ENCODE measurements at places on chromosomes 5 and 9. TPM values are rescaled to one million over a fixed set of nuclear protein-coding genes. Genes with fewer than 3 reads are reported as not detected.
A peak's percentile ranks its signal among the peaks of the same experiment; 100 is the strongest.

CCT5 gene
- total RNA-seq: 168 TPM

PCDHA1 gene
- total RNA-seq: 0.09 TPM

SLC36A2 gene
- total RNA-seq: not detected

CDH9 gene
- 0.16 TPM for total RNA-seq

UIMC1 gene
- 34.7 TPM for total RNA-seq

GABRA1 gene
- not detected for total RNA-seq

PCDHGA2 gene
- total RNA-seq: 3.9 TPM

ZNF366 gene
- not detected for total RNA-seq

NIPAL4 gene
- not detected for total RNA-seq

SHC3 gene
- 26.5 TPM for total RNA-seq

LMX1B gene
- total RNA-seq: not detected

NTNG2 gene
- 2.4 TPM for total RNA-seq

CDO1 gene
- 7.0 TPM for total RNA-seq

RELL2 gene
- 6.6 TPM for total RNA-seq

TRAF1 gene
- total RNA-seq: 1.8 TPM

LIFR gene
- 38.6 TPM for total RNA-seq

- DNase-seq: no peak
Observed at GRCh38 chr9:124329206-124329792, 71.5 kb downstream of the NEK6 start.

- DNase-seq: no peak
Observed at GRCh38 chr5:175847503-175847902, 23.9 kb upstream of the CPLX2 start.

- no peak for DNase-seq
Observed at GRCh38 chr9:4760122-4760521, 19.1 kb upstream of the AK3 start.

DNA sequence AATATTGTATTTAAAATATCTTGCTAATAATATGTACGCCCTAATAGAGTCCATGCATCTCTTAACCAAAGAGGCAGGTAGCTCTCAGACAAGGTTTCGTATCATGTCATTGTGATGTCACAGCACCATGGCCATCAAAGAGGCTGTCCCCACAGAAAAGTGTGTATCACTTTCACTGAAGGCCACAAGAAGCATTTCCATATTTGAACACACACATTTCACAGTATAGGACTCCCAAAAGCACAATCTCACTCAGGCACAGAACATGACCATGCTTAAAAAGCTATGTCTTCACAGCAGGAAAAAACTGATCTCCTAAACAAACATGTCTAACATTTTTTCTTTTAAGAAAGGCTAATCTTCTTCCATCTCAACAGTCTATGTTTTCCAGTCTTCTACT lies 133.8 kb downstream of the DENND1A start:
- DNase-seq: no peak

DNA sequence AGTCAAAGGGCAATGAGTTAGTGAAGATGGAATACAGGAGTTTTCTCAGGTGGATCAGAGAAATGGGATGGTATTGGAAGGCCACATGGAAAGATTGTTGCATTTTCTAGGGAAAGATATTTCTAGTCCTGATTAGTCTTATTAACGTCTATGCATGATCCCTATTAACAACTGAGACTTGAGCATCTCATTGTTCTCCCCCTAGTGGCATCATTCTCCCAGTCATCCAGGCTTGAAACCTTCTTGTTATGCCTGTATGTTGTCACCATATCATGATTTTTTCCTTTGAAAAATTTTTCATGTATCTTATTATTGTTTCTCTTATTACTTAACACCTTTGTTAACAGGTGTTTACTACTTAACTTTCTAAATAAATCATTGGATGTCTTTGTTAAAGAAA lies 34.4 kb downstream of the KIF2A start:
- peak; percentile 11 for DNase-seq

DNA sequence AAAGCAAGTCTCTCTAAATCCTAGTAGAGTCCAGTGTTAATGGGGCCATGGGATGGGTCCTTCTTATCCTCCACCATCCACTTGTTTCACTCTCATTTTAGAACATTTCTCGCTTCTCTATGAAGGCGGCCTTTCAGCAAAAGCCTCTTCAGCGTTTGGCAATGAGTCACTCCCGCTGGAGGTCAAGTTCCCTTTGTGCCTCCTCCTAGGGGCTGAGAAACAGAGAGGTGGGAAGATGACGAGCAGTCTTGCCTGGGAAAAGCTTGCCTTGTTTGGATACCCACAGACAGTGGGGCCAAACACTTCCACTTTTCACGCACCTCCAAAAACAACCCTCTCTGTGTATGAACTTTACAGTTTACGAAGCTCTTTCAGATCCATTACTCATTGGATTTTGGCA lies 168.8 kb downstream of the GABBR2 start:
- DNase-seq: no peak

DNA sequence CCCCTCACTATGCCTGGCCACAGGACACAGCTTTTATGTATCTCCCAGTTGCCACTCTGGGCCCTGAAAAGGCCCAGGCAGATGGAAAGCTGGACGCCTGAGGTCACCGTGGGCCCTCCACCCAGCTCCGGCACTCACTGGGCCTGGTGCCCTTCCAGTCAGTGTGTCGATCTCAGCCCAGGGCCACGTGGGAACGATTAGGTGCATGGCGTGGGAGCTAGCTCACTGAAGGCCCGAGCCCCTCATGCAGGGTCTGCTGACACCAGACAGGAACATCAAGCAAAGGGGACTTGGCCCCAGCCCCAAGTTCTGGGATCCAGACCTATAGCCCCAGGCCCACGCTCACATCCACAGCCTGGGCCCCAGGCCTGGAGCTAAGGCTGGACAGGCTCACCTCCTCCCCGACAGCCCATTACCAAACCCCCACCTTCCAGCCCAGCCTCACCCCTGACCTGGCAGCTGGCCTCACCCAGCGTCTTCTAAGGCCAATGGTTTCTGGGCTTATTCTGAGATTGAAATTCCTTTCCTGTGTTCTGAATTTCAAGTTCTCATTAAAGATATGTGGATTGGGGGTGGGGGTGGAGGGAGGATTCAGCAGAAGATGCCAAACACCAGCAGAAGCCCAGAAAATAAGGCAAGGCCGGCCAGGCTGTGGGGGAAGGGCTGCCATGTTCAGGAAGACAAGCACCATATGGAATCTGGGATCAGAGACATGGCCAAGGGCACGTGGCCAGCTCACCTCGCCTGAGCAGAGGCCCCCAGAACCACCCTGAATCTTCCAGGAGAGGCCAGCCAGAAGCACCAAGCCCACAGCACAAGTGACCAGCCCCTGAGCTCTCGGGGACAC lies 74.5 kb downstream of the ADAMTS2 start:
- peak; percentile 95 for DNase-seq

- DNase-seq: no peak
Observed at GRCh38 chr5:80149161-80149609, 106.7 kb downstream of the SERINC5 start.

GRCh38 chr9:124348363-124348762 lies 66.9 kb downstream of the PSMB7 start:
- DNase-seq: no peak

DNA sequence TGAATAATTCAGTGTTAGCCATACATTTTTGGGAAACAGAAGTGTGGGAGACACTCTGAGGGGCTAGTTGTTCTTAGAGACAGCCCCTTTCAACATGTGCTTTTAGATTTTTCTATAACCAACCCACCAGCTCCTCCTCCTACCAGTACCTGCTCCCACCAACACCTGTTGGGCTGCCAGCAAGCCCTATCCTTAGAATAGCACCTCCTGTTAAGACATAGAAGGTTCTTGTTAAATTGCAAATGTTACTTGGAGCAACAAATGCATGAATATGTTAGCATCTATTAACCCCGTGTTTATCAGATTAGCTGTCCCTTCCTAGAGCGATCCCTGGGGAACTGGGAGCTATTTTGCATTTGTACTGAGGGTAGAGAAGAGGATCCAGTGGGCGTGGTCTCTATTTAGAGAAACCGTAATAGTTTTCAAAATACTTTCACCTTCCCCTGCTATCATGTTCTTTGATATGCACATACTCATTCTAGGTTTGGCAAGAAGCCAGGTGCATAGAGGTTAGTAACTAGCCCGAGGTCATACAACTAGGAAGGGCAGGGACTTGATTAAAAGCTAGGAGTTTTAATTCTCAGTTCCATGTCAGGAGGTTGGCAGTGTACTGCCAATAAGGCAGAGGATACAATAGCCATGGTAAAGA lies 334.4 kb downstream of the KCTD16 start:
- no peak for DNase-seq

- DNase-seq: no peak
Observed at GRCh38 chr9:137190315-137190856, 1.9 kb downstream of the SSNA1 start.

GRCh38 chr9:129656795-129657390 lies 8.6 kb upstream of the PRRX2 start:
- no peak for DNase-seq

- DNase-seq: no peak
Observed at GRCh38 chr9:27838876-27839275, 265.6 kb upstream of the C9orf72 start.

- no peak for DNase-seq
Observed at GRCh38 chr5:99775189-99775588, 760.0 kb upstream of the FAM174A start.

- DNase-seq: peak; percentile 59
Observed at GRCh38 chr5:96942911-96943310, 7.0 kb downstream of the LNPEP start.

DNA sequence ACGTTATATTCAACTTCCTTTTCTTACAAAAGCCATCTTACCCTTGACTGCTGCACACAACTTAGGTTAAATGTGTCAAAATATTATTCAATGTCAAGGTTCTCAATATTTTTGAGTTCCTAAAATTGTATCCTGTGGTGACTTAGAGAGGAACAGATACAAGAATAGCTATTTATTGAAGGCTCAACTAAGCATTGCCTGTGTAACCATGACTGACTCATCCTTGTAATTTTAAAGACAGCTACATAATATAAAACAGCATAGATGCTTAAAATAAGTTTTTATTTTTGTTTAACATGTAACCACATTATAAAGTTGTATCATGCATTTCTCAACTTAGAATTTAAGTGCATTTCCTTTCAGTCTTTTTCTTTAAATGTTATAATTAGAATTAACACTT lies 312.9 kb upstream of the RGMB start:
- DNase-seq: no peak

GRCh38 chr5:78816143-78816765 lies 167.7 kb upstream of the LHFPL2 start:
- no peak for DNase-seq

DNA sequence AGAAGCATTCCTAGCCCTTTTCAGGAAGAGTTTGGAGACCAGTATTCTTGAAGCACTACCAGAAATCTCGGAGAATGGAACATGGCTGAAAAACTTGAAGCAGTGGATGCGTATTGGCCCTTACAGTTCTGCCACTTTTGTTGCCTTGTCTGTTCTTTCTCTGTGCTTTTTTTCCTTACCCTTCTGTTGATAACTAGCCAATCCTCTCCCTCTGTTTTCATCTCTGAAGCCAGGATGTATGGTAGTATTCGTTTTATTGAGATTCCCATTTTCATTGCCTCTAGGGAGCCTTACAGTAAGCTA lies 564 bp upstream of the CCNH start:
- no peak for DNase-seq

GRCh38 chr5:132260714-132261551 lies 3.4 kb downstream of the PDLIM4 start:
- DNase-seq: peak; percentile 80

DNA sequence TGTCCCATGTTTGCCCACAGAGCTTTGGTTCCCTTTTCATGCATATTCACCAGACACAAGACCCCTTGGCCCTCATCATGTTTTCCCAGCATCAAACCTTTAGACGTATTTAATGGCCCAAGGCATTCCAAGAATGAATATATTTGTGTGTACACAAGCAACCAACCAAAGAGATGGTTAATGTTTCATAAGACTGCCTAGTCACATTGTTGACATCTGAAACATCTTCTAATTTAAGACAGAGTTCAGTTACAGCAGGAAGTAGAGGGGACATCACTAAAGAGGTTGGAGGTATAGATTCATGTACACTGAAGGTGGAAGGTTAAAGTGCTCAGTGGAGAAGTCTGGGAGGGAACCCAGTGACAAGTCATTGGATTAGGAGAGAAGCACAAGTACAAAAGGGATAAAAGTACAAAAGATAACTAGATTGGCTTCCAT lies 49.1 kb downstream of the SUSD1 start:
- no peak for DNase-seq

- peak; percentile 79 for DNase-seq
Observed at GRCh38 chr5:134453016-134453415, 41.3 kb upstream of the CDKN2AIPNL start.

- no peak for DNase-seq
Observed at GRCh38 chr5:63323926-63324325, 638.3 kb downstream of the HTR1A start.

GRCh38 chr5:179265514-179266290 lies 79.6 kb downstream of the ADAMTS2 start:
- DNase-seq: peak; percentile 98

Data from fibroblast of the aortic adventitia (primary cell).